ENCODE measurements at places on chromosomes 2 and 18. TPM values are rescaled to one million over a fixed set of nuclear protein-coding genes. Genes with fewer than 3 reads are reported as not detected.
A peak's percentile ranks its signal among the peaks of the same experiment; 100 is the strongest.

The UGT1A4 gene
- polyA plus RNA-seq: not detected

The PPM1B gene
- 80.0 TPM for polyA plus RNA-seq

The EVA1A gene
- 13.8 TPM for polyA plus RNA-seq

The THSD7B gene
- polyA plus RNA-seq: 5.3 TPM

DNA sequence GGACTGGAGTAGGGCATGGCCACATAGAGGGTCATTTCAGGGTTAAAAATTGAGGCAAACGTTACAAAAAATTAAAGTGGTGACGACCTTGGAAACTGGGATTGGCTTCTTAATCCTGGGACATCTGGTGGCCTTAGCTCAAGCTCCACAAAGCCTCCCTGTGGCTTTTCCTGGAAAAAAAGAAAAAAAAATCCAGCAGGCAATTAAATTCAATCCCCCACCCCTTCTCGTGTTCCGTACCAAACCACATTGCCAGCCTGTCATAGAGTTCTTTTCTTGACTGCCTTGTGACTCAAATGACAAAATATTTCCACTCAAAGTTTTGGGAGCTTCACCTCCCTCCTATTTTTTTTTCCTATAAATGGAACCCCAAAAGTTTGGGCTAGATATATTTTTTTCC lies 195.6 kb downstream of the HRH4 start:
- no peak for DNase-seq

- no peak for DNase-seq
Measured at GRCh38 chr2:50975546-50975945, 56.4 kb downstream of the NRXN1 start.

DNA sequence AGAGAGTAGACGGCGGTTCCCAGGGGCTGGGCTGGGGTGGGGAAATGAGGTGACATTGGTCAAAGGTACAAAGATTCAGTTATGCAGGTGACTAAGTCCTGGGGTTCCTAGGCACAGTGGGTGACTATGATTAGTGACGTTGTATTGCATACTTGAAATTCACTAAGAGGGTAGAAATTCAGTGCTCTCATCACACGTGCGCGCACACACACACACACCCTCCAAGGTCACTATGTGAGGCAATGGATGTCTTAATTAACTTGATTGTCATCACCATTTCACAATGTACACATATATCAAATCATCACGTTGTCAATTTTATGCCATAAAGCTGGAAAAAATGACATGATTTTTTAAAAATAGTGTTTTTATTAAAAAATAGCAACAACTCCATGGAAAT lies 92.9 kb upstream of the ALKAL2 start:
- DNase-seq: no peak

GRCh38 chr18:28078298-28078697 lies 98.6 kb downstream of the CDH2 start:
- DNase-seq: no peak

GRCh38 chr18:39489431-39489830 lies 1923.8 kb upstream of the CELF4 start:
- DNase-seq: no peak

The AP1S3 gene
- polyA plus RNA-seq: 13.0 TPM

DNA sequence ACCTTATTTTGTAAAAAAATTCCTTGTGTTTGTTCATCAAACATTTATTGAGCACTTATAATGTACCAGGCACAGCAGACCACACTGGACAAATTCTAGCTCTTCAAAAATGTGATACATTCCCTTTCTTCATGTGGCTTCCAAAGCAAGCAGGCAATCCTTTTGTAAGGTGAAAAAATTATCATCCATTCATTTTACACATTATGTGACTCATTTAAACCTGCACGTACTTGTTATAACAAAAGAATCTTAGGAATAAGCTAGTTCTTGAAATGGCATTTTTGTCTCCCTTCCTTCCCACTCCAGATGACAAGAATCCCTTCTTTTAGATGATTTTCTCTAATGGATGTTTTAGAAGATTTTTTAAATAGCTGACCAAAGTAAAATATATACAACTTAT lies 104.6 kb downstream of the KLF7 start:
- no peak for DNase-seq

GRCh38 chr2:102025583-102026267 lies 34.0 kb downstream of the IL1R2 start:
- no peak for DNase-seq

- DNase-seq: no peak
Measured at GRCh38 chr18:37483984-37484819, 81.4 kb downstream of the CELF4 start.

- peak; percentile 48 for DNase-seq
Measured at GRCh38 chr2:168456521-168457189, 583 bp downstream of the CERS6 start.

The ACKR3 gene
- polyA plus RNA-seq: 60.8 TPM

The HDHD2 gene
- 62.6 TPM for polyA plus RNA-seq

- DNase-seq: no peak
Measured at GRCh38 chr2:42114091-42114490, 55.1 kb upstream of the EML4 start.

The UGT1A3 gene
- polyA plus RNA-seq: not detected

The ANKRD23 gene
- 3.9 TPM for polyA plus RNA-seq

The CCDC74A gene
- polyA plus RNA-seq: 14.5 TPM
